Activated CD4-positive, alpha-beta T cell treated with anti-CD3 and anti-CD28 coated beads for 1 hour (primary cell): ENCODE measurements at places on chromosomes 3 and 15.

DNA sequence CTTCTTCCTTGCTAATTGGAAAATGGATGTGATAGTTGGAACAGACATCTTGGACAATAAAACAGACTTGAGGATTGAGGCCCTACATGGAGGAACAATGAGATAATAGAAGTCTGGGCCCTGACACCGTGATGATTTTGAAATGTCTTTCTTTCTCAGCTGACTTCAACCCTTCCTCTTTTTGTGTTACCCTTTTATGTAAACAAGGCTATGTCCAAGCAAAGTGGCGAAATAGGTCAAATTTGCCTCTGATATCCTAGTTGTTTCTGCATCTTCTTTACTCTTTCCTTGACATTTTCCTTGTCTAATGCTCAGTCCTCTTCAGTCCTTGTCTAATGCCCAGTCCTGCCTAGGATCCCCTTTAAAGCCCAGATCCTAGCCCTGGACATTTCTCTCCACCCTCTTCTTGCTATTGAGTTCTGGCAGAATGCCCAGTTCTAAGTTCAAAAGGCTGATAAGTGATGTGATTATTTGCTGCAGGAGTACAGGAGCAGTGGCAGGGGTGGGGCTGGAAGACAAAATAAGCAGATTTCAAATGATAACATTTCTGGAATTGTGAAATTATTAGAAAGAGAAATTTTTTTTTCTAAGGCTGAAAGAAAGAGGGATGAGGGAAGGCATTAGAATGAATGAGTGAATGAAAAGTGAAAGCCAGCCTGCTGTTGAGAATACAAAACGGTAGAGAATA, 6.5 kb upstream of the VPS8 start:
- DNase-seq = no peak

DNA sequence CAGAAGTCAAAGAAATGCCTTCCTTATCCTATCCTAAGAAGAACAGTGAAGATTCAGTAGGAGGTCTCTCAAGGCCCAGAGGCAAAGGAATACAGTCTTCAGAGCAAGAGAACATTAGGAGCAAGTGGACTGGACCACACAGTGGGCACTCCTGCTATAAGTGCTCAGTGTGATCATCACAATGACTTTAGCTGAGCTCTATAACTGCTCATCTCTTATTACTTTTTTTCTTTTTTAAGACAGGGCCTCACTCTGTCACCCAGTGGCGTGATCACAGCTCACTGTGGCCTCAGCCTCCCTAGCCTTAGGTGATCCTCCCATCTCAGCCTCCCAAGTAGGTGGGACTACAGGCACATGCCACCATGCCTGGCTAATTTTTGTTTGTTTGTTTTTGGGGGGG, 48.1 kb downstream of the COL8A1 start:
- DNase-seq = no peak

DNA sequence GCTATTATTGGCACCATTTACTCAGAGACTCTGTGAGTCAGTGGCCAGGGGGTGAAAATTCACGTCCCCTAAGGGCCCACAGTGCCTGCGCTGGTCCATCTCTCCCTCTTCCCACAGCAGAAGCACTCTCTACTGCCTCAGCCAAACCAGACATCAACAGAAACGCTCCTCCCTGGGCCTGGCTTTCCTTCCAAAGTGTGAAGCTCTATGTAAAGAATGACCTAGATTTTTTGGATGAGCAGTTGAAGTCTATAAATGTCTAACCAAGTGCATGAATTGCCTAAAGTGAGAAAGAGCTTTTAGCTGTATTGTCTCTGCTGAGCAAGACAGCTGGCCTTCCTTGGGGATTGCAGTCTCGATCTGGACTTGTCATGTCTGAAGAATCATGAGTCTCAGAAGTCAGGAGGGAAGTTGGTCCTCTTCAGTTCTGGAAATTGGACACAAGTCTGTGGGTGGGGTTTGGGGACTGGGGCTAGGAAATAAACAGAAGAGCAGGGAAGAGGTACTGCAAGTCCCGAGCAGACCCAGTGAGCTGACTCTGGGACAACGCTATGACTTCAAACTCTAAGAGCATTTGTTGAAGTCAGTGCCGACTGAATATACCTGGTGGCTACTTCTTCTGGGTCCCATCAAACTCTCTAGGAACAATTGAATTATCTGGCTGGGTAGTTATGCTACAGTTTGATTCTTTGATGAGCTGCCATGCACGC, 29.0 kb downstream of the RASGRP1 start:
- DNase-seq = no peak

DNA sequence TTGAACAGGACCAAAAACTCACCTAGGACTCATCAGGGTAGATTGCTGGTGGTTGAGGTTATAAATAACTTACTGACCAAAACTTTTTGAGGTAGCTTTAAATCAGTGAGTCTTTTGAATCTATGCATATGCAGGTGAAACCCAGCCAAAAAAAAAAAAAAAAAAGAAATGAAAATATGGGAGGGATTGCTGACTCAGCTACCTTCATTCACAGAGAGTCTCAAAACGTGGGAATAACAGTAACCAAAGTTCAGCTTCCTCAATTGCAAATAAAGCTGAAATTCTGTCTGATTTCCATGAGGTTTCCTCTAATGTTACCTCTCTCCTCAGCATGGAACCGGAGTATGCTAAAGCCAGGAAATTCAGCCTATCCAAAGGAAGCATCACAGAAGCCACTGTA, 95.2 kb upstream of the SEMA6D start:
- no peak for DNase-seq
